ENCODE measurements at places on chromosomes 7 and 10.
A peak's percentile ranks its signal among the peaks of the same experiment; 100 is the strongest.

- DNase-seq, result no peak
Measured at GRCh38 chr7:5457245-5457735, 33.7 kb upstream of the TNRC18 start.

GRCh38 chr10:11207560-11207844, 189.8 kb downstream of the CELF2 start:
- no peak for DNase-seq

- DNase-seq, result no peak
Measured at GRCh38 chr10:130428936-130429335, 292.7 kb downstream of the GLRX3 start.

DNA sequence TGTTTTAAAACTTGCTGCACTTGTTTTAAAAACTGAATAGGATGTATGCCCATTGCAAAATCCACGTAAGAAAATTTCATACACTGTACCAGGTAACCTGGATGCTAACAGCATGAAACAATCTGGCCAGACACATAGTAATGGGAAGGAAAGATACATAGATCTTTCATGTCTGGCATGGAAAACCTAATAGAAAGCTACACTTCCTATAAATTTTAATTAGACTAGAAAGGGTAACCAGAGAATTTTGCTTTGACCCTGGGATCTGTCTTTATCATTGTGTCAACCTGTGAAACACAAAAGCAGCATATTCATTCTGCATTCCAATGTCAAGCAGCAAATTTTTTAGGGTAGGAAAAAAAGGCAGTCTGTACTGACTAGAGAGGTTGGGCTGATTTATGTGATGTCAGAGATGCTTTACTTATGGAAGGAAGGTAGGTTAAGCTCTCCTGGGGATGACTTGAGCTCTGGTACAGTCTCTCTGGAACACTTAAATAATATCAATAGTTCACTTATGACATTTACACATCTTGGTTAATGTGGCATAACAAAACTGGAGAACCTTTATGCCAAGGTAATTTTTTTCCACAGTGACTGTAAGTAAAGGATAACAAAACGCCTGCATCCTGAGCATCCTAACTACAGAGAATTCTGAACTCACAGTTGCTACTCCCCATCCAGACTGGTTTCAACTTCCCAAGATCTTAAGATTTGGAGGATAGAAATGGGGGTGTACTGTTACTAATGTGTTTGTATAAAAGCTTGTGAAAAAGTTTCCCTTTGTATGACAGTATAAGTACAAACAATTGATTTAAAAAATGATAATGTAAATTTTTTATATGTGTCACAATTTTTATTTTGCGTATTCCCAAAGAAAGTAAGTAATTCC, 44.7 kb downstream of the DOCK4 start:
- no peak for DNase-seq

DNA sequence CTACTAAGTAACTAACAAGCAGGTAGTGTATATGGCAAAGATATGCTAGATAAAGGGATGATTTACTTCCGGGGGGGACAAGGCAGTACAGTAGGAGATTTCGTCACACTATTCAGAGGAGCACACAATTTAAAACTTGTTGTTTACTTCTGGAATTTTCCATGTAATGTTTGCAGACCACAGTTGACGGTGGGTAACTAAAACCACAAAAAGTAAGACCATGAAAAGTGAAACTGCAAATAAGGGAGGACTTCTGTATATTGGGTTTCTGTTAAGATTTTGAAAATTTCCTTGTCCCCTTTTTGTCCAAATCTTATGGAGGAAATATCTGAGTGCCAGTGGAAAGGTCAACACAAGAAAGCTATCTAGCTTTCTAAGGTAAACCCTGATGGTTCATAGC, 170.0 kb downstream of the ELAPOR2 start:
- no peak for DNase-seq

- DNase-seq, result no peak
Measured at GRCh38 chr7:42143711-42144600, 93.1 kb downstream of the GLI3 start.

DNA sequence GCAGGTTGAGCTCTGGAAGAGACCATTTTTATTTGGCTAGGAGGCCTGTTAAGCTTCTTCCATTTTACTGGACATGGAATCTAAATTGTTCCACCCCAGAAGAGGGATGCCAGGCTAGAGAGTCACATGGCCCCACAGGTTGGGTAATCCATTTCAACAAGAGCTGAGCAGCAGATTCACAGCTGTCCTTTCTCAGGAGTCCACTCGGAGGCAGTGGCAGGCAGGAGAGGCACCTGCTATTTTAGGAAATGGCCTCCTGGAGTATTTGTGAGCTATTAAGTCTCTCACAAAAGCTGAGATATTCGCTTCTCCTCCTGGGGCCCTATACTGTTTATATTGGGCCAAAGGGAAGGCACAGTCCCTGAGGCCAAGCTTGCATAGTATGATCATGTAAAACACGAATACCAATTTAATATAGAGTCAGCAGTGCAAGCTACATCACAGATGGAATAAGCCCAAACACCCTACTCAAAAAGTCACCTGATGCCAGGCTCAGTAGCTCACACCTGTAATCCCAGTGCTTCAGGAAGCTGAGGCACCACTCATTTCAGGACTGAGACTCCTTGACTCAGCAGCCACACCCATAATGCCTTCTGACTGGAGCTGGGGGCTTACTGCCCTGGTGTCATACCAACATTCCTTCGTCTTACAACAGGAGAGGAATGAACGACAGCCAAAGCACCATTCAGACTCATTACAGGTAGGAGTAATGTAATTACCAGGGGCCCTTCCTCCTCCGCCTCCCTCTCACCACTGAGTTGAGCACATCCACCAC, 124.1 kb downstream of the LMBR1 start:
- no peak for DNase-seq

GRCh38 chr7:24290004-24290641, 6.1 kb downstream of the NPY start:
- DNase-seq, result peak; percentile 74

- no peak for DNase-seq
Measured at GRCh38 chr10:120768227-120768626, 82.9 kb upstream of the WDR11 start.

- DNase-seq, result no peak
Measured at GRCh38 chr10:20988357-20988983, 91.4 kb upstream of the NEBL start.

- DNase-seq, result no peak
Measured at GRCh38 chr7:137331378-137331777, 12.2 kb downstream of the PTN start.

GRCh38 chr7:121545418-121545817, 149.3 kb upstream of the FAM3C start:
- DNase-seq, result no peak
